ENCODE measurements at places on chromosomes 5 and 9.

DNA sequence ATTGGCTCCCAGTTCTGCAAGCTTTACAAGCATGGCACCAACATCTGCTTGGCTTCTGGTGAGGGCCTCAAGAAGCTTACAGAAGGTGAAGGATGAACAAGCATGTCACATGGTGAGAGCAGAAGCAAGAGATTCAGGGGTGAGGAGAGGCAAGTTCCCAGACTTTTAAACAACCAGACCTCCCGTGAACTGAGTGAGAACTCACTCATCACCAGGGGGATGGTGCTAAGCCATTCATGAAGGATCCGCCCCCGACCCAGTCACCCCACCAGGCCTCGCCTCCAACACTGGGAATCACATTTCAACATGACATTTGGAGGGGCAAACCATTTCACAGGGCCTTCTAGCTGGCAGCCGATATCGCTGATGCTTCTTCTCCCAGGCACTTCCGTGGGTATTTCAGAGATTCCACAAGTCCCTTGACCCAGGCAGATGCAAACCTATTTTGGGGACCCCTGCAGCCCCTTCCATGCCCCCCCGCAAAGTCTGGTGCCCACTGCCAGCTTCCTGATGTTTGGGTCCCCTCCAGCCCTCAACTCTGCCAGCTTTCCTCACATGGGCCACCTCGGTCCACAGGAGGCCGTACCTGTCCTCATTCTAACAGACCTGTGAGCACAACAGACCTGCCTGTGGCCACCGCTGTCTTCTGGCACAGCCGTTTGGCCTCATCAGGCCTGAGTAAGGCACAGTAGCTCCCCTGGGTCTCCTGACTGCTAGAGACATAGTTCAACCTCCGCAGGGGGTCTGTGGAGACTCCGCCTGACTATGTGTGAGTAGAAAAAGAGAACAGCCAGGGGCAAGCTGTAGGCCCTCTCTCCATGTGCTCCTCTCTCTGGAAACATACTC, 60.7 kb upstream of the ANGPTL2 start:
- DNase-seq, result no peak

- peak; percentile 84 for DNase-seq
These were observed at the start of gene RNF38 for GRCh38 chr9:36399980-36400331. Gene RNF38 (minus strand): TSS chr9:36400269. CDS start chr9:36400108, 161 bp downstream.

DNA sequence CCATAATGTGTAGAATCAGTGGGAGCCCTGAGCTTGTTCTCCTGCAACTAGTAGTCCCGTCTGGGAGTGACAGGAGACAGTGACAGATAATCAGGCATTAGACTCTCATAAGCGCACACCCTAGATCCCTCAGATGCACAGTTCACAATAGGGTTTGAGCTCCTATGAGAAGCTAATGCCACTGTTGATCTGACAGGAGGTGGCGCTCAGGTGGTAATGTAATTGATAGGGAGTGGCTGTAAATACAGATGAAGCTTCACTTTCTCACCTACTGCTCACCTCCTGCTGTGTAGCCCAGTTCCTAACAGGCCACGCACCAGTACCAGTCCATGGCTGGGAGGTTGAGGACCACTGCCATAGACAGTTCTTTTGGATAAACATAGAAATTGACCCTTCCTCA, 188.7 kb downstream of the ROR2 start:
- DNase-seq, result no peak

DNA sequence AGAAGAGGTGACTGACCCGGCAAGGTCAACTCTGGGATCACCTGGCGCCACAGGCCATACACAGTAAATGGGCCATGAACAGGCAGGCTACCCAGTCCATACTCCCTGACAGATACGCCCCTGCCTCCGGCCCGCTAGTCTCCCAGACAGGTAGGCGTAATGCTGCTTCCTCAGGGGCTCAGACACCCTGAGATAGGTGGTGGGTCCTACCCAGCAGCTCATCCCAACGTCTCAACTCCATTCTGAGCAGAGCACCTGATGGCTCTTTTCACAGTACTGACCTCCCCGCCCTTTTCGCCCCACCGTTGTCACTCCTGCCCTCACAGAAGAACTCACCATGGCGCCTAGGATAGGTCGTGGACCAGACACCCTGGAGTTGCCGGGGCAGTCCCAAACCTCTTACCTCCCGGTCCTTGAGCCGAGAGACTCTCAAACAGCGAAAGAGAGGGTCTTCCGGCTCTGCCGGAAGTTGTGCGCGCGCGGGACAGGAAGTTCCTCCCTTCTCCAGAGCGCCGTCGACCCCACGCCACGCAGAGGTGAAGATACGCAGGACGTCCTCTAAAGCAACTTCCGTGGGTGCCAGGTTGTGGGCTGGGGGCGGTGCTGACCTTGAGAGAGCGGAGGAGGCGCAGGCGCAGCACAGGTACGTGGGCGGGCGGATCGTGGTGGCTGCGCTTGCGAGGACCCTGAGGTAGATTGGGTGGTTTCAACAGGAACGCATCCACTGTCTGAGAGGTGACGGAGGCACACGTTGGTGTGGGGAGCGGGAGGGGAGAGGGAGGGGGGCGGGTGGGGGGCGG, at the start of gene TMEM161B:
TSS of gene TMEM161B (minus strand) at position 461 of the 800 bp plus-strand sequence. CDS start at position 339, 122 bp downstream.
- DNase-seq, result peak; percentile 97

DNA sequence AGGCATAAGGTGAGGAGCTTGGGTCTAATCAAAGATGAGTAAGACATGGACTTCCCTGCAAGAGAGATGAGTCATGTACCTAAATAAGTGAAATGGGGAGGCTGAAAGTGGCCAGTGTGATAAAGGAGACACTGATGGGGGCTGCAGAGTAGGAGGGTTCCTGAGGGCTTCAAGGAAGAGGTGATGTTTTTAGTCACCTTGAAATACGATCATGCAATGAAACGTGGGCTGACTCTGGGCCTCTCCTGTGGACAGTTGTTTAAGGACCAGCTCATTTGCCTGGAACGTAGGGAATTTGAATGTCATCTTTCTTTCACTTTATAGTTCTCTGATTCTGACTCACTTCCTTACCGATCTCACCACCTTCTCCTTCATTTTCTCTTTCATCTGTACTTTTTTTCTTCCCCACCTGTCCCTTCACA, 49.6 kb upstream of the CPLX2 start:
- DNase-seq, result peak; percentile 47

- DNase-seq, result no peak
These were observed 263.5 kb downstream of the TMEM38B start for GRCh38 chr9:105957830-105958229.

- DNase-seq, result no peak
These were observed 1.5 kb upstream of the TESK1 start for GRCh38 chr9:35603506-35603985.

DNA sequence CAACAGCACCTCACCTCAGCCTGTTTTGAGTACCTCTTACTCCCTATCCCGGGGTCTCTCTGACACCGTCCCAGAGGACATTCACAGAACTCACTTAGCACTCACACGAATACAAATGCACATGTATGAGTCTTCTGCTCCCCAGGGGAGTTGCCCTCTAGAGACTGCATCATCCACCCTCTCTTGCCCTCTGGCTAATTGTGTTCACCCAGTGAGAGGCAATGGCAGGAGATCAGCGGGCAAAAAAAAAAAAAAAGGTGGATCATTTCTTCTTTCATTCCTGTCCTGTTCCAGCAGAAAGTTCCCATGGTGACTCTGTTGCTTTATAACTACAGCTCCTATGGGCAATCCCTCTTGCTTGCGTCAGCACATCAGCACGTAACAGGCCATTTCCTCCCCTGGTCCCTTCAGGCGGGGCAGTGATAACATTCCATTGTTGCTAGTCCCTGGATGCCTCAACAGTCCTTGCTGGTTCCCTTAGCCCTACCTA, 23.5 kb upstream of the SNX2 start:
- no peak for DNase-seq

- no peak for DNase-seq
These were observed 6.2 kb downstream of the DMRT3 start for GRCh38 chr9:982394-983230.

- DNase-seq, result no peak
These were observed 259.5 kb downstream of the EBF1 start for GRCh38 chr5:158840193-158840592.

DNA sequence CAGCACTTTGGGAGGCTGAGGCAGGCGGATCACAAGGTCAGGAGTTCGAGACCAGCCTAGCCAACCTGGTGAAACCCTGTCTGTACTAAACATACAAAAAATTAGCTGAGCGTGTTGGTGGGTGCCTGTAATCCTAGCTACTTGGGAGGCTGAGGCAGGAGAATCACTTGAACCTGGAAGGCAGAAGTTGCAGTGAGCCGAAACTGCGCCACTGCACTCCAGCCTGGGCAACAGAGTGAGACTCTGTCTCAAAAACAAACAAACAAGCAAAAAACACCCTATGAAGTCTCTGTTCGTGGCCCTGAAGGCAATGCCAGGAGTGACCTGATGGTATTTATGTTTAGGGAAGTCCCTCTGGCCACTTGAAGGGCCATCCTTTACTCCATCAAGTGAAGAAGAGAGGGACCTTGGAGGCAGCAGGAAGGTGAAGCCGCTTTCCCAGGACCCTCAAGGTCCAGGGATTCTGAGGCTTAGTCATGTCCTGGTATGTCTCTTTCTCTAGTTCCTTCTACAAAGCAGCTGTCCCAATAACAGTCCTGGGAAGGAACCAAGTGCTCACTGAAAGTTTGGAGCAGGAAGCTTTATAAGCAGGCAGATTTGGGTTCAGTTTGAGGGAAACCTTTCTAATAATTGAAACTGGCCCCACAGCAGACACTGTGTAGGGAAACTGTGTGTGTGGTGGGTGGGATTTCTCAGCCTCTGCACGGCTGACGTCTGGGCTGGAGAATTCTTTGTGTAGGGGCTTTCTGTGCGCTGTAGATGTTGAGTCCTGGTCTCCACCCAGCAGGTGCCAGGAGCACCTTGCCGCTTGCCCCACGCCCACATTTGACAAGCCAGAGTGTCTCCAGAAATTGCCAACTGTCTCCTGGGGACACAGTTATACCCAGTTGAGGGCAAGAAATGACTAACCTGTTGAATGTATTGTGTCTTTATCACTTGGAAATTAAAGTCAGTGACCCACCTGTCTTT, 12.5 kb downstream of the PHF2 start:
- DNase-seq, result peak; percentile 33

DNA sequence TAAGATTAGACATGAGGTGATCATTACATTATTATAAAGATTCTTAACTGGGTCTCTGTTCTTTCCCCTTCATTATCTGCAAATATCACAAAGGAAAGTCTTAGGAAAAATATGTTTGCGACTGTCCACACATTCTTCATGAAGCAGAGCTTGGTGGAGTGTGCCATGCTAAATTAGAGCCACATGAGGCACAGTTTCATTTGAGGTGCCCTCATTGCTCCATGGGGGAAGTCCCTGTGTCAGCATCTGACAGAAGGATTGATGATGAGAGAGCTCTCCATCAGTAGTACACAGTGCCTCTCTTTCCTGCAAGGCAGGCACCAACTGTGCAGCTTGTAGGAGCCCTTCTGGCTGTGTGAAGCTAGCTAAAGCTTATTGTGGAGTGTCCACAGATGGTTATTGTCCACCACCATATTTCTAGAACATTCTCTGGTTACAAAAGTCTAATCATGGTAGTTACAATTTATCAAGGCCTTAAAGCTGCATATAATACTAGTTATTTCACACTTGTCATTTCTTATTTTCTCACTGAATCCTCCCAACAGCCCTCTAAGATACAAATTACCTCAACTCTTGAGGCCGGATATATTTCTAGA, 63.9 kb downstream of the C9orf152 start:
- peak; percentile 66 for DNase-seq

DNA sequence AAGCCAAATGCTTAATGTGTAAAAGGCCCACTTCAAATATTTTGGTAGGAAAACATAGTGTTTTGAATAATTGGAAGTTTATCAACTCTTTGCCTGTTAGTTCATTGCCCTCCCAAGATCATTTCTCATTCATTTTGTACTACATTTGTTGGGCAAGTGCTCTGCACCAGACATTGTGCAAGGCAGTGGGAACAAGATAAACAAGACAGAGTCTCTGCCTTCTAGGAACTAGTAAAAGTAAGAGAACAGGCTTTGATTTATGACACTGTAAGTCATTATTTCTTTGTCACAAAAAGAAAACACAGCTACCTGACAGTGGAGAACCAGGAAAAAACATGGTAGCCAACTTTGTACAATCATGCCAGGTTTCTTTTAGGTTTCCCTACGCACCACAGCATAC, 63.7 kb upstream of the PAM start:
- no peak for DNase-seq

DNA sequence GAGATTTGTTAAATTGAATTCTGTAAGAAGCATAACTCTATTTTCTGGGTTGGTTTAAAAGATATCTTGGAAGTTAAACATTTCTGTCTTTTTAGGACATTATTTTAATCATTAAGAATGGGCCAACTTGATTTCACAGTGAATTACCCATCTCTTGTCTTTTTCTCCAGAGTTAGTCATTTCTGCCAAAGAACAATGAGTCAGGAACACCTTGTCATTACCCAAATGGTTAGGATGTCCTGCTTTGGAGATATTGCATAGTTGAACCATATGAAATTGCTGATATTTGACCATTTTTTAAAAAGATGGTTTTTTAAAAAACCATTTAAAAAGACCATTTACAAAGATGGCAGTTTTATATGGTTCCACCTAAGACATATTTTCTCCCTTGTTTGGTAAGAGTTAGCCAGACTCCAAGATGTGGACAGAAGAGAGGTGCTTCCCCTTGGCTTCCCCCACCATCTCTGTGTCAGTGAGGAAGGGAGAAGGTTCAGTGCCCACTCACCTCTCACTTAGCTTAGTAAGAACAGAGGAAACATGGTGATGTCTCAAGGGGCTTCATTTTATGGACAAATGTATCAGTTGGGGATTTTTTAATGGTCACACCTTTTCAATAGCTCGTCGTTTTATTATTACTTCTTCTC, 103.0 kb downstream of the PCSK1 start:
- DNase-seq, result no peak

DNA sequence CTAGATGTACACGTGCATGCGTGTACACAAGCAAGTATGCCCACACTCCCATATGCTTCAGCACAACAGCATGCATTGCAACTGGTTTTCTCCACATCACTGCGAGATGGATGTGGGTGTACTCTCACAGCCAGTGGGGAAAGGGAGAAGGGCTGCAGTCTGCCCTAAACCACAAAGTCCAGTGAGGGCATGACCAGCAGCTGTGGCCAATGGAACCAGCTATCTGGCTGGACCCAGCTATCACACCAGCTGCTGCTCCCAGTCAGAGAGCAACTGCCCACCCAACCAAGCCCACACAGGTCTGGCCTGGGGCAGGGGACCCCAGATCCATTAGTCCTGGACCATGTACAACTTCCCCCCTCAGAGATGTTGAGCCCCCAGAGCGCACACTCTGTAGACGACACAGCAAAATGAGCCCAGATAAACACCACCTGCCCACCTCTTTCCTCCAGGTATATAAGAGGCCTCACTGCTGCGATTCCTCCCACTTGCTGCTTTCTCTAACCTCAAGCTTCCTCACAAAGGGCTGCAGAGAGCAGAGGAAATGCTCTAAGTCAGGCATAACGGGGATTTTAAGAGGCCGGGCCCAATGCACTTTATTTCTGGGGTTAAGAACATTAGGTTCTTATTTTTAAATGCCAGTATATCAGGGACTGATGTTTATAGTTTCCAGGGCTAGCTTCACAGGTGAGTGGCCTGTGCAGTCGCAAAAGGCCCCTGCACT, 39.0 kb downstream of the SHB start:
- no peak for DNase-seq
